Left ventricle myocardium superior (tissue), 1 donor: ENCODE measurements at places on chromosomes 11 and 22. TPM values are rescaled to one million over a fixed set of nuclear protein-coding genes. Genes with fewer than 3 reads are reported as not detected.

GRCh38 chr11:70109006-70109405, 30.9 kb downstream of the ANO1 start:
- no peak for DNase-seq

DNA sequence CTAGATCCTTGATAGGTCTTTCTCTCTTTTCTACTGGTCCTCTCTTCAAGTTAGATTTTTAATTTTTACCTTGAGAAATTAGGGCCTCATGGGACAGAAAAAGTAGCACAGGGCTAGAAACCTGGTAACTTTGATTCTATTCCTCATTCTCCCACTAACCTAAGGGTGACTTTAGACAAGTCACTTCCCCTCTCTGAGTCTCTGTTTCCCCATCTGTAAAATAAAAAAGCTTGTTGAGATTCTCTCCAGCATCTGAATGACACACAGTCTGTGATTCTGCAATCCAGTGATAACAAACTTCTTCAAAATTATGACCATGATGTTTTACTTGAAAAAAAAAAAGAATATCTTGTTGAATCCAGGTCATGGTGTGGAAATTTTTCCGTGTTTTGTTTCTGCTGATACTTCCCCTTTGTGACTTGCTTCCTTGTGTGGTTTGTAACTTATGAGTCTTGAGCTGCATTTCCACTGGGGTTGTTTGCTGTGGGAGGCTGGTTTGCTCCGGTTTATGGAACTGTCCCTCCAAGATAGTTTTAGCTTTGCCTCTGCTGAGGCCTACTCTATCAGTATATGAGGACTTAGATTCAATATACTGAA, 9.8 kb upstream of the MPEG1 start:
- DNase-seq, result no peak

DNA sequence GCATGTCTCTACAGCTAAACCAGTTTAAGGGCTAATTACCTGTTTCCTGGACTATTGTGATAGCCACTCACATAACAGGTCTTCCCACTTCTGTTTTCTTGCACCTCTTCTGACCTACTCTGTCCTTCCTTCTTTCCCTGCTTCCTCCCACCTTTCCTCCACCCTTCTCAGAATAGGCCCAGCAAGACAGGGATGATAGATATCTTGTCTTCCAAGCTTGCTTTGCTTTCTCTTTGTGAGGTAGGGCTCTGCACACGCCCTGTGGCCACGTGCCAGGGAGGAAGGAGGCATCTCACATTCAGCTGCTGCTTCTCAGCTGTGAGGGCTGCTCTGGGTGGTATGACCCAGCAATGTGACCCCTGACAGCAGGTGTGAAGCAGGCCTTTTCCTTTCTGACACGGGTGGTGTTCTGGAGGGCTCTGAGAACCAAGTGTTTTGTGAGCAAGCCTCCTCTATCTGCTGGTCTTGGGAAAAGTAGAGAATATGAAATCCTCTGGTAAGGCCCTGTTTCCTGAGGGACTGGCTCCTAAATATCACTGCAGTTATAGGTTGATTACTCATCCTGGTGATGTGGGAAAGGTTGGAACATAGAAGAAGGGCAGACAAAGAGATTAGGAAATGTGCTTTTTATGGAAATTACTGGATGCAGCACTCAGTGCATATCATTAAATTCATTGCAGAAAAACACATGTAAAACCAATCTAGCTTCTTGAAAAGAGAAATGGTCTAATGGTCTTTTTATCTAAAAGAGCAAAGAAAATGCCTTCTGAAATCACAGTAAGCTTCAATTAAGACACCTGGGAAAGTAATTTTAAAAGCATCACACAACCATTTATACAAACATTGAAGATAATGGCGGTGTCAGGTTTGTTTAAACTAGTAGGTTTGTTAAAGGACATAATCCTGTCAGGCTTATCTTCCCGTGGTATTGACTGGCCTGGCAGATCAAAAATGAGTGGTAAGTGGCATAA, 8.5 kb downstream of the AMOTL1 start:
- peak; percentile 47 for DNase-seq

- DNase-seq, result no peak
Measured at GRCh38 chr11:30987819-30988218, 381.7 kb downstream of the DCDC1 start.

Gene MCM5
- total RNA-seq, result 10.8 TPM

Gene OR5I1
- total RNA-seq, result not detected

Gene APOL3
- total RNA-seq, result 29.5 TPM

- no peak for DNase-seq
Measured at GRCh38 chr22:30572840-30573593, 1.4 kb downstream of the GAL3ST1 start.

Gene RCE1
- total RNA-seq, result 6.5 TPM

Gene ZBTB16
- total RNA-seq, result 67.3 TPM

Gene SGSM1
- 11.6 TPM for total RNA-seq

Gene CD6
- 0.20 TPM for total RNA-seq

- no peak for DNase-seq
Measured at GRCh38 chr11:79159657-79160450, 281.0 kb downstream of the TENM4 start.

Gene OR52H1
- total RNA-seq, result not detected

Gene FOLR2
- total RNA-seq, result 21.9 TPM

Gene GAB2
- total RNA-seq, result 17.2 TPM

DNA sequence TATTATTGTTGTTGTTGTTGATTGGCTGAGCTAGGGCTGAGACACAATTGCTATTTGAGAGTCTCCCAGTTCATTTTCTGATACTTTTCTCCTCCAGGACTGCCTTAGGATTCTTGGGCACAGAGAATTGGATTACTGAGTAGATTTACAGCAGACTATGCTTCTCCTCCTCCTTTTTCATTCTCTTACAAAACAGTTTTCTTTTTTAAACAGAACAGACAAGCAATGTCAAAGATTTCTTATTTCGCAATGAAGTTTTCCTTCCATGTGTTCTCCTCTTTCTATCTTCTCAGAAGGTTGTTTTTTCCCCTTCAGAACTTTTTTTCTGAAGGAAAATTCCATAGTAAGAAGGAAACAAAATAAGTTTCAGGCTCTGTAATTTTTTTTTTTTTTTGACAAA, 19.8 kb upstream of the TIMP3 start:
- DNase-seq, result no peak

Gene OR4X1
- total RNA-seq, result not detected

- peak; percentile 76 for DNase-seq
Measured at GRCh38 chr11:64268025-64268892, 16.2 kb downstream of the BAD start.

- DNase-seq, result no peak
Measured at GRCh38 chr11:94325681-94326080, 21.3 kb downstream of the IZUMO1R start.

Gene TYR
- total RNA-seq, result not detected

Gene GLYAT
- total RNA-seq, result 0.59 TPM

GRCh38 chr11:69959461-69959860, 118.7 kb upstream of the ANO1 start:
- DNase-seq, result peak; percentile 9

- no peak for DNase-seq
Measured at GRCh38 chr22:41096841-41097240, 4.4 kb downstream of the EP300 start.
